ENCODE measurements at places on chromosomes 2 and 18.

GRCh38 chr2:154343282-154343681 lies 355.2 kb upstream of the KCNJ3 start:
- no peak for DNase-seq

DNA sequence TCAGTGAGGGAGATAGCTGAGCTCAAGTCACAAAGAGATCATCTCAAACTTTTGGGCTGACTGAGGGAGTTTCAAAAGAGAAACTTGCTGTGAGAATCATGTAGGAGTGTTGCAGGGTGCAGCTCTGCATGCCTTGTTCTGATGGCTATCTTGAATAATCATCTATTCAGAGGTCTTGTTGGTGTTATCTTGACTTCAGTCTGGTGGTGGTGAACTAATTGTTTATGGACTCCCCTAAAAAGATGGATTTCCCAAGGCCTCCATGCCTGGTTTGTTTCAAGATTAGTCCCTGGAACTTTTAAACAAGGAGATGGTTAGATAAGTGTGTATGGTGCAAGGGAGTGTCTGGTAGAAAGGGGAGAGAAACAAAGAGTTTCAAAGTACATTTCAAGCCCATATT lies 29.8 kb downstream of the SLC39A6 start:
- no peak for DNase-seq

GRCh38 chr2:4354678-4355077 lies 651.3 kb downstream of the DCDC2C start:
- DNase-seq, result no peak

GRCh38 chr2:147051248-147051647 lies 793.6 kb upstream of the ACVR2A start:
- no peak for DNase-seq

GRCh38 chr2:97646977-97647376 lies 1.1 kb downstream of the COX5B start:
- no peak for DNase-seq

- no peak for DNase-seq
Observed at GRCh38 chr2:230865307-230865765, 594 bp downstream of the ITM2C start.

DNA sequence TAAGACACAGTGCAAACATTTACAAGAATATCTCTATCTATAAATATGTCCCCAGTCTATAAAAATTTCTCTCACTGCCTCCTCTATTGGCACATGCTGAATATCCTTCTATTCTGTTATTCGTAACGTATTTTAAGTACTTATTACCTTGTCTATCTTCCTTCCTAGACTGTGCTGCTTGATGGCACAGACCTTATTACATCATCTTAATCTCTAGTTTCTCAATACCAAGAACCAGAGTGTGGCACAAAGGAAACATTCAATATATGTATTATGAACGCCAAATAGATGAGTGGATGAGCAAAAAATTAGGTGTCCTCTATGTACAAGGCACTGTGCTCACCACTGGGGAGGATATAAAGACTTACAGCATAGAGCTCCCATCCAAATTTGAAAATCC lies 282.8 kb downstream of the NBAS start:
- DNase-seq, result no peak

DNA sequence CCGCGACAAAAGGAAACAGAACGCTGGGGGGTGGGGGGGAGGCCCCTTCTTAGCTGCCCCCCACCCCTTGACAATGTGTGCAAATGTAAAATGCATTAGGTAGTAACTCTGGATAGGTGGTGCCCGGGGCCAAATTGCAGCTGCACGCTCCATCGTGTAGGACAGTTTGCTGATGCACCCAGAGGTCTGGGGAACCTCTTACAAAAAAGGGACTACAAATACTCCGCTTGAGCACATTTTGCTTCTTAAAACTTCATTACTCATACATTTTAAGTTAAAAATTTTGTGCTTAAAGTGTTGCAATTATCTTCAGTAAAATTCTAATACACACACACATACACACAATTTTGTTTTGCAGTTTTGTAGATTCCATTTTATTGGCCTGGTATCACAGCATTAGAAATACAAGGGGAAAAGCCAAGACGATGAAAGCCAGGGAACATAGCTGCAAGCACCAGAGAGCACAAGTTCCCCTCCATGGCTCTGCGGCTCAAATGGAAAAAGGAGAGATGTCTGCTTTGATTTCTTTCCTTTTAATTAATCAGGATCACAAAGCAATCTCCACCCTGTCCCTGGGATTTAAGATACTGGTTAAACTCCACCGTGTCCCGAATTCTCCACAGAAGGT lies 582.1 kb downstream of the ZEB2 start:
- no peak for DNase-seq

- DNase-seq, result no peak
Observed at GRCh38 chr2:177535958-177536504, 143.5 kb downstream of the AGPS start.

- no peak for DNase-seq
Observed at GRCh38 chr2:218997731-218998130, 4.5 kb upstream of the CRYBA2 start.

- no peak for DNase-seq
Observed at GRCh38 chr2:37705191-37705590, 33.7 kb upstream of the CDC42EP3 start.

GRCh38 chr2:205708231-205708631 lies 25.9 kb downstream of the NRP2 start:
- no peak for DNase-seq

DNA sequence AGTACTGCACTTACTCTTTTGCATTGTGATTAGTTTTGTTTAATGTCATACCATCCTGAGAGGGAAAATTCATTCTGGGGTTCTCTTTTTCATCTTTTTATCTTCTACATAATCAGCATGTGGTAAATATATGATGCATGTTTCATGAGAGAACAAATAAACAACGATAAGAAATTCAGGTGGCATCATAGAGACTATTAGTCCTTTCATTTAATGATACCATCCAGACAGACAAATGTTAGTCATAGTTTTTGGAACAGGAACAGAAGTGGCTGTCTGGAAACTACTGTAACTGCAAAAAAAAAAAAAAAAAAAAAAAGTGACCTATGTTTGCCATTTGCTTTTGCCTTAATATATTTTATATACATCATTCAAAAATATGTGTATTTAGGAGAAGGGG lies 761.0 kb downstream of the EPHA4 start:
- no peak for DNase-seq

DNA sequence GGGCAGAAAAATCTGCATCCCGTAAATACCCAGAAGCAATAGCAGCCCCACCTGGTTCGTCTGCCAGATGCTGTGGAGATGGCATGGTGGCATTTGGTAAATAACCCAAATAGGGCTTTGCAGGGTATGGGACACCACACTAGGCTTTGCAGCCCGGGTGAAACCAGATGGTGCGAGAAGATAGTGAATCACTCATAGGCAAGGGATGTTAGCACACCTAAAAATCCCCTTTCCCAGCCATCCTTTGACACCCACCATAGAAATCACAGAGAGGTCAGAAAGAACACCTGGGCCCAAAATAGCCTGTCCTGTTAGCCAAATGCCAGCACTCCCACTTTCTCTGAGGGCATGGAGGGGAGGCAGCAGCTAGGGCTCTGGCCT lies 47.6 kb downstream of the BCL11A start:
- no peak for DNase-seq

GRCh38 chr2:168300460-168300859 lies 53.1 kb upstream of the STK39 start:
- DNase-seq, result no peak

GRCh38 chr2:218000136-218000535 lies 2.7 kb downstream of the TNS1 start:
- DNase-seq, result no peak

- DNase-seq, result no peak
Observed at GRCh38 chr18:26267357-26267930, 41.2 kb downstream of the TAF4B start.

DNA sequence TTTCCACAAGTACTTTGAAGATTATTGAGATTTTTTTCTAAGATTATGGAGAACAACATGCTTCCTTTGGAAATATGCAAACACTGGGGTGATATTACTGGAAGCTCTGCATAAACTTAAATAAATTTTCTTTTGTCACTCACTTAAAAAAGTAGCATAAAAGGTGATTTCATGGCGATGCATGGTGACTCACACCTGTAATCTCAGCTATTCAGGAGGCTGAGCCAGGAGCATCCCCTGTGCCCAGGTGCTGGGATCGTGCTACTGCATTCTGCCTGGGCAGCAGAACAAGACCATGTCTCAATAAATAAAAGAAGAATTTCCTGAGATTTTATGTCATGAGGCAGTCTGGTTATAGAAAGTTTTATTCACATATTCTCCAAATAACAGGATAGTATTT lies 679.1 kb upstream of the CDH2 start:
- no peak for DNase-seq

- DNase-seq, result peak; percentile 2
Observed at GRCh38 chr18:23453680-23454058, 582 bp downstream of the RIOK3 start.

DNA sequence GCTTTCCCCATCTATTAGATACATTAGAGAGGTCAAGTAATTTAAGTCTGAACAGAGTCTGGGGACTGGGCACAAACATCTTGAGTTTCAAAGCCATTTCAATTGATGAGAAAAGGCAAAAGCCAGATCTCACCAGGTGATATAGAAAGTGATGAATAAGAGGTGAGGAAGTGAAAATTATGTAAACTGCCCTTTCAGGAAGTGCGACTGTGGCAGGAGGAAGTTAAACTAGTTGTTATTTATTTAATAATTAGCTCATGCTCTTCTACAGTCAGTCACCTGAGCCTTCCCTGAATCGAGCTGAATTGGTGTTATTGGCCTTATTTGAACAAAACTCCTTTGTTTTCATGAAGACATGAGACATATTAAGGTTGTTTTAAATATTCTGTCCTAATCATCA lies 115.1 kb downstream of the CDH20 start:
- DNase-seq, result no peak

DNA sequence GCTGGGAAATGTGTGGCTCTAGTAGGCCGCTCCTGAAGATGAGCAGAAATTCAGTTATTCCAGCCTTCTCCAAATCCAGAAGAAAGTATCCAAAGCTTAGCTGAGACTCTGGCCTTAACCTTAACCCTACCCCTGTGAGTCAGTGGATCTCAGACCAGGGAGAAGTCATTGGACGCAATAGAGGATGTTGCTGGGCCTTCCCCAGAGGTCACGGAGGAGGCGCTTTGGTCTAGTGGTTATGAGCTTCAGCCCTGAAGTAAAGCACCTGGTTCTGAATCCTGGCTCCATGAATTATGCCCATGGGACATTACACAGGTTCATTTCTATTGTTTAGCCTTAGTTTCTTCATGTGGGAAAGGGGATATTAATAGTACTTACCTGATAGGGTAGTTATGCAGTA lies 24.0 kb downstream of the PKDCC start:
- no peak for DNase-seq

DNA sequence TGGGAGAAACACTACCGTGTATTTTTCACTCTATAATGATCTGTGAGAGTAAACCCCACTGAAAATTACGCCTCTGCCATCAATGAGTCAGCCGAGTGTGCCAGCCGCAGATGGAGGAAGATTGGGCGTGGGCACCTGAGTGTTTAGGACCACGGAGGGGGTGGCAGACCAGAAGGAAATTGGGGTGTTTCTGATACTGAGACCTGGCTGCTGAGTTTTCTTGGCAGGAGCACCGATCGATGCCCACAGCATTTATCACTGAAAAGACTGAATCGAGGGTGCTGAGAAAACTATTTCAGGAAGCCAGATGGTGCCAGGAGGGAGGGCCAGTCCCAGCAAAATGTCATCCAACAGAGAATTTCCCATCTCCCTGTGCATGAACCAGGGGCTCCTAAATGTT lies 91.9 kb upstream of the TPO start:
- no peak for DNase-seq

DNA sequence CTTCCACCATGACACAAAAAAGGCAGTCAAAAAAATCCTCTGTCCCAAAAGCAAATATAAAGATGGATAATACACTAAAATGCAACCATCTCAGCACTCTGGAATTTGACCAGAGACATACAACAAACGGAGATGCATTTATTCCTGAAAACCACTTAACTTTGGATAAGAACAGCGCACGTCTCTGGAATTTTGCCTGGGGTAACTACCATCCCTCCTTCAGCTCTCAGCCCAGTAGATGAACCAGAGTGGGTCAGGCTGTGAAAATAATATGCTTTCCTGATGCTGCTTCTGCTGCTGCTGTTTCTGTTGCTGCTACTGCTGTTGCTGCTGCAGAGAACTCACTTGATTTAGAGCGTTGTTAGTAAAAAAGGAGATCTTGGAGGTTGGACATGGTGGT lies 133.8 kb upstream of the ACVR2A start:
- DNase-seq, result no peak

DNA sequence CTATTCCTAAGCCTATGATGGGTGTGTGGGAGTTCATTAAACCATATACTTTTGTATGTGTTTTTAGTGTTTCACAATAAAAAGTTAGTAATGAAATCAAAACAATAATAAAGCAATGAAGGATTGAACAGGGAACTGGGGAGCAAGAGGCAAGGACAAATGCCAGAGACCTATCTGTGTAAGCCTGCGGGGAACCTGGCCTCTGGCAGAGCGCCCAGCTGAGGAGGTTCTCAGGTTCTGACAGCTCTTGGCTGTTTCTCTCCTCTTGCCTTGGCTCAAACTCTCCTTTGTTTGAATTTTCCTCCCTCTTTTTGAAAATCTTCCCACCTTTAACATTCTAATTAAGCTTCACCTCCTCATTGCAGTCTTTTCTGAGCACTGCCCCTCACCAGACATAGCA lies 200.0 kb upstream of the NCKAP5 start:
- DNase-seq, result no peak

- DNase-seq, result no peak
Observed at GRCh38 chr2:187495324-187495723, 47.3 kb upstream of the CALCRL start.

- DNase-seq, result no peak
Observed at GRCh38 chr2:214547931-214548330, 137.1 kb downstream of the VWC2L start.

- no peak for DNase-seq
Observed at GRCh38 chr2:112095681-112096080, 40.6 kb downstream of the TMEM87B start.

DNA sequence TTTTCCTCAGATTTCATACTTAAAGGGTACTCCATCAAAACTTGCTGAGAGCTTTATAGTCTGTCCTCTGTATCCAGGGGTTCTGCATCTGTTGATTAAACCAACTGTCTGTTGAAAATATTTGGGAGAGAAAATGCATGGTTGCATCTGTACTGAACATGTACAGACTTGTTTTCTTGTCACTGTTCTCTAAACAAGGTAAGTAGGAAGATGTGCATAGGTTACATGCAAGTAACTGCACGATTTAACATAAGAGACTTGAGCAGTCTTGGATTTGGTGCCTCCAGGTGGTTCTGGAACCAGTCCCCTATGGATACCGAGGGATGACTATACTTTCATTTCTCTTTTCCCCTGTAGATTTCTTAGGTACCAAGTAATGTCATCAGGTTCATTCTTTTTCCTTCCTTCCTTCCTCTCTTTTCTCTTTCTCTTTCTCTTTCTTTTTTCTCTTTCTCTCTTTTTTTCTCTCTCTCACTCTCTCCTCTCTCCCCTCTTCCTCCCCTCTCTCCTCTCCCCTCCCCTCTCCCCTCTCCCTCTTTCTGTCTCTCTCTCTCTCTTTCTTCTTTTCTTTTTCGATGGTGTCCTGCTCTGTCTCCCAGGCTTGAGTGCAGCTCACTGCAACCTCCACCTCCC lies 23.2 kb downstream of the ADNP2 start:
- no peak for DNase-seq
